ENCODE measurements at places on chromosomes 5 and 9.

GRCh38 chr5:83608122-83608521 lies 112.5 kb downstream of the HAPLN1 start:
- DNase-seq = no peak

DNA sequence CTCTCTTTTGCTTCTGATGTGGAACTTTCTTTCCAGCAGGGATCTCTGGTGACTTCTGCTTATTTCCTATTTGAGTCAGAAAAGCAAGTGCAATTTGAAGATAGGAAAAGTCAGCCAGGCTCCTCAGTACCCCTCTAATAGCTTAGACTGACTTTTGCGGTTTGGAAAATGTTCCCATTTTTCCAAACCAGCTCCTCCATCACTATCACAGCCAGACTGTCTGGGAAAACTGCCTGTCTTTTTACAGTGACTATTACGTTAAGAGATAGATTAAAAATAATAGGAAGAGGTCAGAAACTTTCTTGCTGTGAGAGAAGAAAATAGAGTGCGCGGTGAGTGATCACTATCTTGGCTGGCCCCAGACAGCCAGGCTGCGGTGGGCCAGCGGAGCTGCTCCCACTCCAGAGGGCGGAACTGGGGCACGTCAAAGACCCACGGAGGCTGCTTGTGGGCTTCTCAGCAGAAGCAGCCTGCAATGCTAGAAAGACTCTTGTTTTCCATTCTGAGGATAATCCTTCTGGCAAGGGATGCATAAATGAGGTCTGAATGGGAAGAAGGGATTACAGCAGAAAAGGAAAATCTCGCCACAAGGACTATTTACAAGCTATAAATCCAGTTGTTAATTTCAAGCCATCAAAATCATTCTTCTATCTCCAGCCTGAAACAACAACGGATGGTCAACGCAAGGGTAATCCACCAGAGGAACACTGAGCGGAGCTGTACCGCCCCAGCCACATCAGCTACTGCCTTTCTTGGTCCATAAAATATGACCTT lies 151.0 kb upstream of the MSX2 start:
- no peak for DNase-seq

DNA sequence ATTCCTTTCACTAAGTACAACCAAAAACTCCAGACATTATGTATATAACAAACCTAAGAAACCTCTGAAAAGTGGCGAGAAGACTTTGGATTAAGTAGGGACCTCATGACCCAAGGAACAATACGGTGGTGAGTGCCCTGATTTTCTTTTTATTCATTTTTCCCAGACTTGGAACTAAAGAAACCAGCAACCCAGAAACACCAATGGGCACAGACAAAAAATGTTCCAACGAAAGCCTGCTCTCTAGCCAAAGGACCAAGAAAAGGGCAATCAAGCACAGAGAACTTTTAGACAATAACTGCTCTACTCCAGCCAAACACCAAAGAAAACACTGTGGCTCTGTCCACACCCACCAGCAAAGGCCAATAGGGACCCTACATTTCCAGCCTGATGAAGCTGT lies 66.2 kb upstream of the SSBP2 start:
- no peak for DNase-seq

DNA sequence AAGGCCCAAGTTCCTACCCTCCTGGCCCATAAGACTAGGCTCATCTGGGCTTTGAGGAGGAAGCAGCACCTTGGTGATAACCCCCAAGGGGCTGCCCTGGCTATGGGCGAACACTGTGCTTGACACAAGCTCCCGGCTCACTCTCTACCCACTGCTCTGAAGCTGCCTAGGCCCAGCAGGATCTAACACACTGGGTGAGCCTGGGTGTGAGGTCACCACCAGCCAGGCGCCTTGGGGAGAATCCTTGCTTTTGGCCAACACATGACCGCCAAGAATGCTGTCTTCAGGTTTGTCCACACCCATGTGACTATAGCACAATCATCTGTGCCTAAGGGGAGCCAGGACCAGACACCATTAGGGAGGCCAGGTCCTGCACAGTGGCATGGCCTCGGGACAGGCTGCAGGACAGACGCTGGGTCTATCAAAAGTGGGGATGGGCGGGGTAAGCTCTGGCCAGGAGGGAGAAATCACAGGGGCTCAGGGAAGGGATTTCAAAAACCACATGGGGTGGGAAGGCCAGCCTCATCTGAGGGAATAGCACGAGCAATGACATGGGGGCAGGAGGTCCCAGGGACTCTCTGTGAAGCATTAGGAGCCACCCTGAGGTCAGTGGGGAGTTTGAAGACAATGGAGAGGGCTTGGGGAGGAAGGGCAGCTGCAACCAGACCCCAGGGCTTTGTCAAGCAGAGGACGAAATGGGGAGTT lies 29.6 kb downstream of the BICD2 start:
- DNase-seq = no peak

DNA sequence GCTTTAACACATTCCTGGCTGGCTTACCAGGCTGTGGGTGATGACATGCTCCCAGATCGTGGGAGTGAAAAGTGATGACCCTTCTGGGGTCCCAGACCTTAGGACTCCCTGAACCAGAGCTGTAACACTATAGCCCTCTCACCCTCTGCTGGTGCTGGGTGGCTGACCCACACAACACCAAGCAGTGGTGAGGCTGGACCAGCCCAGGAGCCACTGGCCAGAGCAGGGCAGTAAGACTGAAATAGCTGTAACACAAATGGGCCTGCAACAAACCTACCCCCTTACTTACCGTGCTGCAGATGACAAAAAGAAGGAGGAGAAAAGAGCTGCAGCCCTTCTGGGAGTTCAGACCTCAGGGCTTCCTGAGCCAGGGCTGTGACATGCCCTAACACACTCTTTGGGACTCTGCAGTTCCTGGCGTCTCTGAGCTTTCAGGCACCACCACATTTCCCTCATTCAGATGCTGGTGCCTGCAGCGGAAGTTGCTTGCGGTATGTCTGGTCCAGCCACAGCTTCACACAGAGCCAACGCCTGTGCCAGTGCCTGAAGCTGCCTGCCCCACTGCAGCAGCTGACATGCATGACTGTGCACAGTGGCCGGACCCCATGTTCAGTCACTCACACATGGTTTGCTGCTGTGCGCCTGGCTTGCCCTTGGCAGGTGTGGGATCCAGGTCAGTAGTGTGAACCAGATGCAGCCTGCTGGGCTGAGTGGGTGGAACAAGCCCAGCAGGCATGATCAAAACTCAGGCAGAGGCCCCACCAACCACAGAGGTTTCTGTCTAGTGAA lies 1247.4 kb downstream of the EFNA5 start:
- DNase-seq = no peak

DNA sequence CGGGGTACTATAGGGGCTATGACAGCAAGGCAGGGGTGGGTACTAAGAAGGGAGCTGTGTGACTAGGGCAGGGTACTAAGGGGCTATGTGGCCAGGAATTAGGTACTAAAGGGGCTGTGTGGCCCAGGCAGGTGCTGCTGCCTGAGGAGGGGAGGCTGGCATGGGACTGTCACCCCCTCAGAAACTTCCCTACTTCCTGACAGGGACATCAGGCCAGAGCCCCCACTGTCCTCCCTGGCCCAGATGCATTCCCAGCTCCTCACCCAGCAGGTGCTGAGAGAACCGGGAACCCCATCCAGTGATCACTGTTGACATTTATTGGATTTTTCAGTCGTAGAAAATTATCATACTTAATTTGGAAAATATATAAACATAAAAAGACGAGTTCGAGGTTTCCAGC lies 26.6 kb downstream of the IRX2 start:
- DNase-seq = no peak

GRCh38 chr5:75611311-75612225 lies at the start of gene ANKDD1B:
TSS of gene ANKDD1B (plus strand) at chr5:75611453. CDS start at chr5:75611635, 182 bp downstream.
- DNase-seq = no peak

DNA sequence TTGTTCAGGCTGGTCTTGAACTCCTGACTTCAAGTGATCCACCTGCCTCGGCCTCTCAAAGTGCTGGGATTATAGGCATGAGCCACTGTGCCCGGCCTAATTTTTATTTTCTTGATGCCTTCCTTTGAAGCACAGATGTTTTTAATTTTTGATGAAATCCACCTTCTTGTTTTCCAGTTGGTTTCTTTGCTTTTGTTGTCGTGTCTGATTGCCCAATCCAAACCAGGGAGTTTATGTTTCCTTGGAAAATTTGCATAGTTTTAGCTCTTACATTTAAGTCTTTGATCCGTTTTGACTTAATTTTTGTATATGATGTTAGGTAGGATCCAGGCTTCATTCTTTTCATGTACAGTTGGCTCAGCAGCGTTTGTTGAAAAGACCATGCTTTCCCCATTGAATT lies 15.2 kb downstream of the EHMT1 start:
- DNase-seq = no peak

DNA sequence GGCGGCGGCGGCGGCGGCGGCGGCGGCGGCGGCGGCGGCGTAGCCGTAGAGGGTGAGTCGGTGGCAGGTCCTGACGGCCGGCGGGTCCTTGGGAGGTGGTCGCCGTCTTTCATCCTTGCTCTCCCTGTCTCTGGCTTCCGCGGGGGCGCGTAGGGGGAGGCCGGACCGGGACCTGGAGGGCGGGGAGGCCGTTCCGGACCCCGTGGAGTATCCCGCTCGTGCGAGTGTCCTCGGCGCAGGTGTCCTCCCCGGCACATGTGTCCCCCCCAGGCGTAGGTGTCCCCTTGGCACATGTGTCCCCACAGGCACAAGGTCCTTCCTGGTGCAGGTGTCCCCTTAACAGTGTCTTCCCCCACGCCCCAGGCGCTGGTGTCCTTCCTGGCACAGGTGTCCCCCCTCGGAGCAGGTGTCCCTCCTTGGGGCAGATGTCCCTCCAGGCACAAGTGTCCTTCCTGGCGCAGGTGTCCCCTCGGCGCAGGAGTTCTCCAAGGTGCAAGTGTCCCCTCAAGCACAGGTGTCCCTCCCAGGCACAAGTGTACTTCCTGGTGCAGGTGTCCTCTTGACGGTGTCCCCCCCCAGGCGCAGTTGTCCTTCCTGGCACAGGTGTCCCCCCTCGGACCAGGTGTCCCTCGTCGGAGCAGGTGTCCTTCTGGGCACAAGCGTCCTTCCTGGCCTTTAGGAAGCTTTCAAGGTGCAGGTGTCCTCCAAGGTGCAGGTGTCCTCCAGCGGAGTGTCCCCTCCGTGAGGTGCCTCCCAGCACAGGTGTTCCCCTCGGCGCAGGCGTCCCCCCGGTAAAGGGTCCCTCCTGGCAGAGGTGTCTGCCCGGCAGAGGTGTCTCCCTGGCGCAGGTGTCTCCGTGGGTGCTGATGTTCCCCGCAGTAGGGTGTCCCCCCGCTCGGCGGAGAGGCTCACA lies 519 bp downstream of the EXOC3 start:
- DNase-seq = no peak

DNA sequence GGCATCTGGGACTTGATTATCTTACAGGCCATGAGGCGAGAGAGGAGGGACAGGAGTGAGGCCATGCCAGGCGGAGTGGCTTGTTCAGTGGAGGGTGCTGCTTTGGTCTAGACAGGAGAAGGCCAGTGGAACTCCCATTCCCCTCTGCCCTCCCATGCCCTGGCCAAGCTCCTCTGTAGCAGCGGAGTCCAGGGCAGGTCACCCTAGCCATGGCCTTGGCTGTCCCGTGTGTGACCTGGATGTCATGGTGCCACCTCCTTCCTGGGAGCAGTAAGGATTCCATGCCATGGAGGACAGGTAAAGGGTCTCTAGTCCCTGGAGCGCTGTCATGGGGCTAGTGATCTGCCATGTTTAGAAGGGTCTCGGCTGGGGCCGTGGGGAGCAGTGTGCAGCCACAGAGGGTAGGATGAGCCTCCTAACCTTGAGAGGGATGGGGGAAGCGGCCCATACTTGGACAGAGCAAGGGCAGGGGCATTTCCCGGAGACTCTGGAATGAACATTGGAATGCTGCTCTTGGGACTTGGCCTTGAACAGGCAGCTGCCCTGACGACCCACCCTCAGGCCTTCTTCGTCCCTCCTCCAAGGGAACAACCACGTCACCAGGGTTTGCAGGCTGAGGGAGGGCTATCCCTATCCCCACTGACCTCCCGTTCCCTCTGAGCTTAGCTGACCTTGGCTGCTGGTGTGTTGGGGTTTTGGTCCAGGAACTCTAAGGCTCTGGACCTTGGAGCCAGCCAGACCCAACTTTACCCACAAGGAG lies 100.4 kb downstream of the DAB2IP start:
- no peak for DNase-seq

- peak; percentile 46 for DNase-seq
These were observed at the start of the genes ITGA1 and PELO for GRCh38 chr5:52787600-52788504. TSS of gene ITGA1 (plus strand) at chr5:52787916. CDS start at chr5:52788354, 438 bp downstream. TSS of gene PELO (plus strand) at chr5:52787916. CDS start at chr5:52800395, 12,479 bp downstream.

- no peak for DNase-seq
These were observed 383.9 kb downstream of the TLR4 start for GRCh38 chr9:118088090-118088489.

GRCh38 chr9:110502842-110503241 lies 76.7 kb downstream of the SVEP1 start:
- DNase-seq = no peak

GRCh38 chr9:111561165-111561719 lies 36.3 kb downstream of the ZNF483 start:
- DNase-seq = no peak

GRCh38 chr5:147694772-147695171 lies 87.8 kb downstream of the JAKMIP2 start:
- no peak for DNase-seq

DNA sequence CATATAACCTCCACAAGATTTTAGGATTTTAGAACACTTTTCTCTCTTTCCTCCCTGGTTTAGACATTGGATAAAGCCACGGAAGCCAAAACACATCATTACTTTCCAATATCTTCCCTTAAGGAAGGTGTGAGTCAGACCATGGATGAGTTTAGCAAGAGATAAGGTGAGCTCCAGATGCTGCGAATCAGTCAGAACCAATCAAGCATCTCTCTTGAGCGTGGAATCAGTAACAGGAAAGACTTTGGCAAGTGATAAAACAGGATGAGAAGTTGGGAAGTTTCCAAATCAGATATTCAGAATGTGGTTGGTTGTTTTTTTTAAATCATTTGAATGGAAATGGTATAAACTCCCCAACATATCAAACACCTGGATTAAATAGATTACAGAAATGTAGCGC lies 397.8 kb downstream of the EFNA5 start:
- DNase-seq = no peak

- DNase-seq = no peak
These were observed 11.2 kb downstream of the HMGCR start for GRCh38 chr5:75348241-75348640.

- no peak for DNase-seq
These were observed 159.2 kb upstream of the WWC1 start for GRCh38 chr5:168132241-168132641.

Measured in activated T-helper 9 cell treated with anti-CD3 and anti-CD28 coated beads, Interleukin-2, amount 50 U/mL, for 16 hours (primary cell).